ENCODE measurements at places on chromosomes 12 and 14. TPM values are rescaled to one million over a fixed set of nuclear protein-coding genes. Genes with fewer than 3 reads are reported as not detected.
A peak's percentile ranks its signal among the peaks of the same experiment; 100 is the strongest.

- H3K27ac ChIP-seq = no peak overlapping the region
- no peaks in the 10 kb centered on the region for H3K27me3 ChIP-seq
- no peak for DNase-seq
- H3K4me1 ChIP-seq = peaks cover 4% of the 10 kb centered on the region
Observed at GRCh38 chr14:50813544-50813863, 17.5 kb downstream of the NIN start.

DNA sequence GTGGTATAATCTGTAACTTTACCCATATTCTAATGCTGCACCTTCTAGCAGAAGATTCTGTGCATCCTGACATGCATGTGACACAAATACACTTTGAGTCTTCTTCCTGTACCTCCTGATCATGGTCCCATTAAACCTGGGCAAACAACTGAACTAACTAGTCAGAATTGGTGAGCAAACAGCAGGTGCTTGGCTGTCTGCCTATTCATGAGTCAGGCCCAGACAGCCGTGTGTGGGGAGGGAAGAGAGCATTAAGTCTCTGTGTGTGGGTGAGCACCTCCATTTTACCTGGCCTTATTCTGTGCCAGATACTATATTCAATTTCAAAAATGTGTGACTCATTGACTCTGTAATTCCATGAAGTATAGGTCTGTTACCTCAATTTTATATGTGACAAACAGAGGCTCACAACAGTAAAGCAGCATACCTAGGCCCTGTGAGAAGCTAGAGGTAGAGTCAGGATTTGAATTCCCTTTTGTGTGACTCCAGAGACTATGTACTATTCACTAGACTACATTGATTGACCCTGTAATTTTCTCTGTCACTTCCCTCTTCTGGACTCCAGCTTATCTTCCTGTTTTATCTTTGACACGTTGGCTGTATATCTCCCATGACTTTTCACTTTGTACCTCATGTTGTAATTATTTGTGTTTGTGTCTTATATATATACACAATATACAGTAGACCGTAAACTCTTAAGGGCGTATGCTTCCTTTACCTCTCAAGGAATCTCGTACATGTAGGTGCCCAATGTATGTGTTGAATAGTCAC lies 32.2 kb downstream of the SUSD6 start:
- H3K4me1 ChIP-seq = peaks cover 16% of the 10 kb centered on the region
- H3K36me3 ChIP-seq = peaks cover 29% of the 10 kb centered on the region
- H3K27ac ChIP-seq = peak overlapping the region; percentile 29
- no peaks in the 10 kb centered on the region for H3K27me3 ChIP-seq

GRCh38 chr14:87264272-87264785 lies 728.7 kb downstream of the GALC start:
- H3K36me3 ChIP-seq = no peaks in the 10 kb centered on the region
- no peaks in the 10 kb centered on the region for H3K27me3 ChIP-seq
- no peak for DNase-seq
- H3K4me3 ChIP-seq = no peak overlapping the region
- no peak overlapping the region for H3K27ac ChIP-seq

TBC1D30 gene
- 2.8 TPM for total RNA-seq

DNA sequence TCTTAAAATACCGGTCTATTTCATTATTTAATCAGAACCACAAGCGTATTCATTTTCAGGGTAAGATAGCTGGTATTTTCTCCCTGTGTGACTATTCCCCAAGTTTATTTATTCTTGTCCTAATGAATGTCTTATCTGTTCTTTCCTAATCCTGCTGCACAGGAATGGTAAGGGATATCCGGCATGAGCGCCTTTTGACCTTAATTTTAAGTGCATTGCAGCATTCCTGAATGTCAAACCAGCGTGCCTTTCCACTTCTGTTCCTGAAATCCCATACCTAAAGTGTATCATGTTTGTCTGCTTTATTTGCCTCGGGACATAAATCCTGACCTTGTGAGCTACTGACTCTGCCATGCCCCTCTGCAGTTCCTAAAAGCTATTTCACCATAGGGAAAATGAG lies 1713.2 kb upstream of the FLRT2 start:
- peak overlapping the region; percentile 87 for H3K27ac ChIP-seq
- no peaks in the 10 kb centered on the region for H3K36me3 ChIP-seq
- no peak for DNase-seq
- H3K4me3 ChIP-seq = no peak overlapping the region

- peak overlapping the region; percentile 99 for H3K27ac ChIP-seq
- H3K4me3 ChIP-seq = peak overlapping the region; percentile 95
- peaks cover 16% of the 10 kb centered on the region for H3K36me3 ChIP-seq
- peaks cover 53% of the 10 kb centered on the region for H3K4me1 ChIP-seq
Observed at GRCh38 chr12:46371718-46372543, 642 bp downstream of the SLC38A2 start.

CCDC196 gene
- total RNA-seq = not detected

LRTM2 gene
- total RNA-seq = not detected

GRCh38 chr14:103334644-103335622 lies 896 bp downstream of the EIF5 start:
- peaks cover 31% of the 10 kb centered on the region for H3K4me1 ChIP-seq
- peaks cover 38% of the 10 kb centered on the region for H3K36me3 ChIP-seq

LGR5 gene
- 0.54 TPM for total RNA-seq

NRIP2 gene
- total RNA-seq = not detected

FSCB gene
- not detected for total RNA-seq

DNA sequence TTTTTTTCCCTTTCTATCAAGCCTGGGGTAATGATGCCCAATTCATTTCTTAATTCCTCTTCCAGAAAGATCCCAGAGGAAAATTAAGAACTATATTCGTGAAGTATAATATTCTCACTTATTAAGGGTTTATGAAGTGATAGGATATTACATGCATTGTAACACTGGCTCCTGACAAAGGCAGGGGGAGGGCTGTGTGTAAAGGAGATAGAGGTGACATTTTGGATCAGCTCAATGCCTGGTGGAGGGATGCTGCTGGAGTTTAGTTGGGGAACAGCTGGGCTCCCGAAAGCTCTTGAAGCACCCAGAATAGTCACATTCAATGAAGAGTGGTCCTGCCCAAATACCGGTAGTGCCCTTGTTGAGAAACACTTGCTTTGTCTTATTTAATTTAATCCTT lies 774 bp downstream of the SERPINA11 start:
- no peak for DNase-seq
- no peak overlapping the region for H3K27ac ChIP-seq
- H3K27me3 ChIP-seq = peaks cover 69% of the 10 kb centered on the region
- H3K36me3 ChIP-seq = no peaks in the 10 kb centered on the region
- no peaks in the 10 kb centered on the region for H3K4me1 ChIP-seq

- H3K4me3 ChIP-seq = no peak overlapping the region
- H3K27me3 ChIP-seq = no peaks in the 10 kb centered on the region
- H3K4me1 ChIP-seq = no peaks in the 10 kb centered on the region
- DNase-seq = no peak
- H3K27ac ChIP-seq = peak overlapping the region; percentile 9
Observed at GRCh38 chr12:131774576-131775391, 53.4 kb upstream of the MMP17 start.

GRCh38 chr14:24250354-24250753 lies 7.9 kb upstream of the TINF2 start:
- H3K4me1 ChIP-seq = no peaks in the 10 kb centered on the region
- H3K36me3 ChIP-seq = no peaks in the 10 kb centered on the region
- no peak for DNase-seq

DNA sequence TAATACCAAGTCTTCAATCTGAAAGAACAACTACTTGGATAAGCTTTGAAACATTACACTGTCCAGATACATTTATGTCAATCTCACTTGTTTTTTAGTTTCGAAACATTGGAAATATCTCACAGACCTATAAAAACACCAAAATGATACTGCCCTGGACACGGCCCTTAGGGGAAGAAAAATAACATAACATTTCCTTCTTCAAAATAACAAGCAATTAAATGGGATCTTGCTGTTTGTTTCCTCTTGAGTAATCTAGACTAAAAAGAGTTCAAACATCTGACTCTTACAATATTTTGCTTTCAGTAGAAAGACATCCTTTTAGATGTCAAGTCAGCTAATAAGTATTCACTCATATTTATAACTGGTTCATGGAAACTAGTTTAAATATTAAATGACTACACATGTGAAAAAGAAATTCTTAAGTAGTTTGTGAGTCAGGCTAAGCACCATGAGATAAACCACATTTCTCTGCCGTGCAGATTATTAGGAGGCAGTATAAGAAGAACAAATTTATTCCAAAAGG lies 87.5 kb downstream of the EPS8 start:
- no peak for DNase-seq
- H3K4me1 ChIP-seq = peaks cover 19% of the 10 kb centered on the region
- no peaks in the 10 kb centered on the region for H3K27me3 ChIP-seq
- no peaks in the 10 kb centered on the region for H3K36me3 ChIP-seq

DNA sequence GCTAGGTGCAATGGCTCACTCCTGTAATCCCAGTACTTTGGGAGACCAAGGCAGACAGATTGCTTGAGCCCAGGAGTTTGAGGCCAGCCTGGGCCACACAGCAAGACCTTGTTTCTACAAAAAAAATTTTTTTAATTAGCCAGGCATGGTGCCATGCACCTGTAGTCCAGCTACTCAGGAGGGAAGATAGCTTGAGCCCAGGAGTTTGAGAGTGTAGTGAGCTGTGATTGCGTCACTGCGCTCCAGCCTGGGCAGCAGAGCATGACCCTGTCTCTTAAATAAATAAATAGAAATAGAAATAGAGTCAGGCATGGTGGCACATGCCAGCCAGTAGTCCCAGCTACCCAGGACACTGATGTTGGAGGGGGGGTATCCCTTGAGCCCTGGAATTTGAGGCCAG lies 36.7 kb upstream of the CLIP1 start:
- H3K27me3 ChIP-seq = no peaks in the 10 kb centered on the region
- DNase-seq = no peak

DNA sequence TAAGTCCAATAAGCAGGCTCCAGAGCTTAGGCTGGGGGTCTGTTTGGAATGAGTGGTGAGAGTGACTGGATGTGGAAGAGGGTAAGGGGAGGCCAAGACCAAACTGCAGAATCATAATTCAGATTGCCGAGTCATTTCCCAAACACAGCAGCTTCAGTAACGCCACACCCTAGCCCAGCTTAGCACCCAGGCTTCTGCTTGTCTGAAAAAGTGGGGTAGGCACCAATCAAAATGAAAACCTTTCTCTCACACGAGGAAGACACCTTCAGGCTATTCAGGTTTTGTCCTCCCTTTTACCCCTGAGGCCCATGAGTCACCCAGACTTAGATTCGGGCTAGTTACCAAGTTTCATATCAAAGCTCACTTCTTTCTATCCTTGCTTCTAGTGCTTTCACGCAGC lies 306.1 kb downstream of the DAD1 start:
- no peak overlapping the region for H3K4me3 ChIP-seq
- no peaks in the 10 kb centered on the region for H3K36me3 ChIP-seq
- H3K27me3 ChIP-seq = no peaks in the 10 kb centered on the region
- peaks cover 45% of the 10 kb centered on the region for H3K4me1 ChIP-seq
- no peak for DNase-seq

TGFB3 gene
- total RNA-seq = 62.0 TPM

- H3K27me3 ChIP-seq = no peaks in the 10 kb centered on the region
- H3K36me3 ChIP-seq = no peaks in the 10 kb centered on the region
- H3K4me3 ChIP-seq = no peak overlapping the region
- H3K27ac ChIP-seq = no peak overlapping the region
- DNase-seq = no peak
- H3K4me1 ChIP-seq = no peaks in the 10 kb centered on the region
Observed at GRCh38 chr14:25303934-25304333, 254.0 kb upstream of the STXBP6 start.

RPS6KA5 gene
- total RNA-seq = 11.0 TPM

DNA sequence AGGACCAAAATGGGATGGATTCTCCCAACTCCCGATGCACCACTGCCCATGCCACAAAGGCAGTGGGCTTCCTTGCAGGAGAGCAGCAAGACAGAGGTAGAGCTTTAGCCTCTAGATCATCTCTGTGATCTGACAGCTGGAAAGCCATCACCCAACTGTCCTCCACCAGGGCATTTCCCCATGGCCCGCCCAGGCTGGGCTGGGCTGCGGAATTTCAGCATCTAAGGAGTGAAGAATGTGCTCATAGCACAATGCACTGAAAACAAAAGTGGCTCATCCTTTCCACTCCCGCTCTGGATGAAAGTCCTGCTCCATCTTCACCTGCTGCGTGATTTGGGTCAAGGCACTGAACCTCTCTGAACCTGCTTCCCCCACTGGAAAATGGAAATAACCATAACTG lies 5.6 kb downstream of the SYNE3 start:
- H3K4me1 ChIP-seq = peaks cover 9% of the 10 kb centered on the region
- H3K36me3 ChIP-seq = no peaks in the 10 kb centered on the region
- H3K27ac ChIP-seq = no peak overlapping the region
- H3K27me3 ChIP-seq = peaks cover 42% of the 10 kb centered on the region

- no peak overlapping the region for H3K4me3 ChIP-seq
- no peaks in the 10 kb centered on the region for H3K36me3 ChIP-seq
- no peaks in the 10 kb centered on the region for H3K27me3 ChIP-seq
Observed at GRCh38 chr12:98399532-98399931, 115.9 kb upstream of the TMPO start.

- no peak for DNase-seq
- peaks cover 8% of the 10 kb centered on the region for H3K4me1 ChIP-seq
- H3K4me3 ChIP-seq = no peak overlapping the region
- no peaks in the 10 kb centered on the region for H3K36me3 ChIP-seq
- H3K27ac ChIP-seq = no peak overlapping the region
- H3K27me3 ChIP-seq = no peaks in the 10 kb centered on the region
Observed at GRCh38 chr12:31620311-31620710, 29.4 kb upstream of the DENND5B start.

DNA sequence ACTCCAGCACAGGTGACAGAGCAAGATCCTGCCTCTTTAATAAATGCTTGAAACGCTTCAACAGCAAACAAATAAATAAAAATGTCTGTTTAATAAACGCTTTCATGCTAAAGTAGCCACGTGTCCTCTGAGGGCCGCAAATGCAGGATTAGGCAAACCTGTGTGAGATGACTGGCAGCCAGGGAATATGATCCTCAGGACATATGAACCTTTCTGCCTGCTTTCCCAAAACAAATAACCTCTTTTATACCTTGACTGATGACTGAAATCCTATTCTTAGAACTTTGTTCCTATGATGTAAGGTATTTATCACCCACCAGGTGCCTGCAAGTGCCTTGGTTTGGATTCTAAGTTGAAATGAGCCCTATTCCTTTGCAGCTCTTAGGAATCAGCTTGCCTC lies 14.5 kb upstream of the FLVCR2 start:
- H3K4me1 ChIP-seq = peaks cover 12% of the 10 kb centered on the region
- no peak overlapping the region for H3K4me3 ChIP-seq
- peaks cover 7% of the 10 kb centered on the region for H3K27me3 ChIP-seq
- no peak overlapping the region for H3K27ac ChIP-seq
- H3K36me3 ChIP-seq = no peaks in the 10 kb centered on the region

GRCh38 chr12:42960087-42960527 lies 370.6 kb upstream of the PRICKLE1 start:
- H3K27me3 ChIP-seq = no peaks in the 10 kb centered on the region
- DNase-seq = no peak
- peak overlapping the region; percentile 71 for H3K27ac ChIP-seq
- no peaks in the 10 kb centered on the region for H3K36me3 ChIP-seq
